T-helper 2 cell treated with Interferon-gamma antibody and Interleukin-4, amounts not matched to agents 100 ng/mL and 5 ng/mL, for 36 hours (primary cell): ENCODE measurements at places on chromosomes 11 and 22. TPM values are rescaled to one million over a fixed set of nuclear protein-coding genes. Genes with fewer than 3 reads are reported as not detected.

The OAF gene
- 2.3 and 2.7 TPM in 2 replicates for total RNA-seq

The GCAT gene
- total RNA-seq, result 11.3 and 11.6 TPM in 2 replicates

The FAM118A gene
- 36.7 and 39.6 TPM in 2 replicates for total RNA-seq

The MYRF gene
- 1.2 and 1.3 TPM in 2 replicates for total RNA-seq

The PIM3 gene
- total RNA-seq, result 52.6 and 52.8 TPM in 2 replicates

The PTPRCAP gene
- total RNA-seq, result 308 and 324 TPM in 2 replicates

The OR2AG2 gene
- total RNA-seq, result 0.18 and 0.25 TPM in 2 replicates

The MOB2 gene
- total RNA-seq, result 39.6 and 41.3 TPM in 2 replicates

The PGA4 gene
- total RNA-seq, result not detected in 2 replicates

The IFTAP gene
- 1.6 and 1.9 TPM in 2 replicates for total RNA-seq

The DEUP1 gene
- total RNA-seq, result not detected in 2 replicates

The TYR gene
- total RNA-seq, result not detected in 2 replicates

The ARHGEF17 gene
- 0.11 TPM in 1 of 2 replicates, not detected in the other for total RNA-seq

The KRTAP5-1 gene
- not detected in 2 replicates for total RNA-seq

The UBE2L3 gene
- 59.8 and 62.7 TPM in 2 replicates for total RNA-seq

The ZNF280B gene
- 3.1 and 3.3 TPM in 2 replicates for total RNA-seq

The PHLDA2 gene
- 4.1 and 6.3 TPM in 2 replicates for total RNA-seq

The TRIM49 gene
- total RNA-seq, result not detected in 2 replicates

The ZNF70 gene
- total RNA-seq, result 2.5 and 3.0 TPM in 2 replicates

The OR5P2 gene
- total RNA-seq, result not detected in 2 replicates

The XKR3 gene
- total RNA-seq, result 0.16 TPM in 1 of 2 replicates, not detected in the other

The RELA gene
- 85.3 and 86.1 TPM in 2 replicates for total RNA-seq

The UBQLNL gene
- 0.09 and 0.18 TPM in 2 replicates for total RNA-seq

The CDC45 gene
- 81.4 and 85.7 TPM in 2 replicates for total RNA-seq

The OR8D1 gene
- not detected in 2 replicates for total RNA-seq

The OR10A2 gene
- total RNA-seq, result not detected in 2 replicates

The GGTLC3 gene
- total RNA-seq, result not detected in 2 replicates

The MS4A15 gene
- not detected in 2 replicates for total RNA-seq

The ZNF195 gene
- total RNA-seq, result 29.7 and 34.5 TPM in 2 replicates

The TEX54 gene
- total RNA-seq, result 0.77 TPM in 1 of 2 replicates, not detected in the other

The RAG2 gene
- not detected in 2 replicates for total RNA-seq

The FOLR3 gene
- not detected in 2 replicates for total RNA-seq

The CNGA4 gene
- total RNA-seq, result 0.16 and 0.23 TPM in 2 replicates

The CYTH4 gene
- 89.5 and 91.2 TPM in 2 replicates for total RNA-seq
